Caki2 (cell line): ENCODE measurements at places on chromosomes 11 and 22. TPM values are rescaled to one million over a fixed set of nuclear protein-coding genes. Genes with fewer than 3 reads are reported as not detected.

GRCh38 chr11:116124922-116125714 lies 620.9 kb upstream of the CADM1 start:
- no peak for DNase-seq

DNA sequence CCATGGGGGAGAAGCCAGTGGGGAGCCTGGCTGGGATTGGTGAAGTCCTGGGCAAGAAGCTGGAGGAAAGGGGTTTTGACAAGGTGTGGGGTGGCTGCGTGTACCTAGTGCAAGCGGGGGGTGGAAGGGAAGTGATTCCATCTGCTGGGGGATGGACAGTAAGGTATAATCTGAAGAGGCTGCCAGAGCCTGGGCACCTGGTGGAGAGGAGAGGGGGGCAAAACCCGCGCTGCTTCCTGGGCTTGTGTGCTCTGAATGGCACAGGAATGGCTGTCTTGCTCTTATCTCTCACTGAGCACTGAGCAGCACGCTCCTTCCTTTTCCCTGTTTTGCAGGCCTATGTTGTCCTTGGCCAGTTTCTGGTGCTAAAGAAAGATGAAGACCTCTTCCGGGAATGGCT lies 988 bp downstream of the BANF1 start:
- no peak for DNase-seq

GRCh38 chr22:49975543-49976389 lies 15.2 kb downstream of the PIM3 start:
- no peak for DNase-seq

GRCh38 chr22:29385748-29386147 lies 2.6 kb downstream of the AP1B1 start:
- no peak for DNase-seq

DNA sequence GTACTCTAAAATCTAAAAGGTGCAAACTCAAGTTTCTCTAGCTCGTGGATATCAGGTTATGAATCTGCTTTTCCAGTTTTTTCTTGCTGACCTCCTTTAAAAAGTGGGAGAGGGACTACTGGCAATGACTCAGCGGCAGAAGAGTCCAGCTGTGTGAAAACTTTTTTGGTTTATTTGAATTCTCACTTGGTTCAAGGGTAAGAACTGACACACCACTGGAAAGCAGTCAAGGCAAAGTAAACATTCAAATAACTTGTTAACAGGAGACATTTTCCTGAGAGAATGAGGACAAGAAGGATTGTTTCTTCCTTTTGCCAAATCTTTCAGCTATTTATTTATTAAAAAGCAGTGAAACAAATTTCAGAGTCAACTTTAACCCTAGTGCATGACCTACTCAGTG lies 36.1 kb downstream of the CDON start:
- no peak for DNase-seq

- DNase-seq = no peak
Measured at GRCh38 chr11:64359712-64360445, 917 bp downstream of the RPS6KA4 start.

- DNase-seq = peak; percentile 55
Measured at GRCh38 chr11:35390737-35391682, 28.3 kb downstream of the SLC1A2 start.

- no peak for DNase-seq
Measured at GRCh38 chr11:7257724-7258123, 6.0 kb downstream of the SYT9 start.

DNA sequence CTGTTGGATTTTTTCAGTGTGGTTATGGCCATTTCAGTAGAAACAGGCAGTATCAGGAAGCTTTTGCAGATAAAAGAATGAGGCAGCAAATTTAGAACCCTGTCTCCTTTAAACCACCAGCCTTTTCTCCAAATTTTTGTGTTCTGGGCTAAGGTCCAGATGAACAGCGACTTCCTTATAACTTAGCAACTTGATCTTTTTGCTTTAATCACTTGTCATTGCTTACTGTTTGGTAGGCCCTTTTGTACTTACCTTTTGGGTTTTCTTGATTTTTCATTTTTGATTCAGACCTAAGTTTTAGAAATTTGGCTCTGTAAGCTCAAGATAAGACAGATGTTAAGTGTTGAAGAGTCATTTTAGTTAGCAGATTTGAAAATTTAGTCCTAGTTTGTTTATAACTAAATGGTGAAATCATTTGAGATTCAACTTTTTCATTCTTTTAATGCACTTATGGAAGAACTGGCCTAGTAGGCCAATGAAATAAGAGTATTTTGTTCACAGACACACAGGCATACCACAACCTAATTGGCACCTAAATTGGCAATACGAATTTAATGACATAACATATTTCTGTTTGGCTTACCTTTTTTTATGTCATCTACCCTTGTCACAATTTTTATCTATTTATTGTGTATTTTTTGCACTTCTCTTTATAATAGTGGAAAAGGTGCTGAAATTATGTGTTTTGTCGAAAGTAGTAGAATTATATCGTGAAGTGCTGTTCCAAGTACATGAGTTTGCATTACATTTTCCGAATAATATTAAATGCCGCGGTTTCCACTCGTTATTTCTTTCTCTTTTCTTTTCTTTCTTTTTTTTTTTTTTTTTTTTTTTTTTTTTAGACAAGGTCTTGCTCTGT lies 2.1 kb downstream of the RTN3 start:
- no peak for DNase-seq

OR52H1 gene
- not detected in 2 replicates for total RNA-seq

MS4A2 gene
- total RNA-seq = not detected in 2 replicates

ZFTA gene
- 6.1 and 21.5 TPM in 2 replicates for total RNA-seq

OSM gene
- total RNA-seq = not detected in 2 replicates
